Ascending aorta (tissue), 2 donors: ENCODE measurements at places on chromosomes 12 and 14.

DNA sequence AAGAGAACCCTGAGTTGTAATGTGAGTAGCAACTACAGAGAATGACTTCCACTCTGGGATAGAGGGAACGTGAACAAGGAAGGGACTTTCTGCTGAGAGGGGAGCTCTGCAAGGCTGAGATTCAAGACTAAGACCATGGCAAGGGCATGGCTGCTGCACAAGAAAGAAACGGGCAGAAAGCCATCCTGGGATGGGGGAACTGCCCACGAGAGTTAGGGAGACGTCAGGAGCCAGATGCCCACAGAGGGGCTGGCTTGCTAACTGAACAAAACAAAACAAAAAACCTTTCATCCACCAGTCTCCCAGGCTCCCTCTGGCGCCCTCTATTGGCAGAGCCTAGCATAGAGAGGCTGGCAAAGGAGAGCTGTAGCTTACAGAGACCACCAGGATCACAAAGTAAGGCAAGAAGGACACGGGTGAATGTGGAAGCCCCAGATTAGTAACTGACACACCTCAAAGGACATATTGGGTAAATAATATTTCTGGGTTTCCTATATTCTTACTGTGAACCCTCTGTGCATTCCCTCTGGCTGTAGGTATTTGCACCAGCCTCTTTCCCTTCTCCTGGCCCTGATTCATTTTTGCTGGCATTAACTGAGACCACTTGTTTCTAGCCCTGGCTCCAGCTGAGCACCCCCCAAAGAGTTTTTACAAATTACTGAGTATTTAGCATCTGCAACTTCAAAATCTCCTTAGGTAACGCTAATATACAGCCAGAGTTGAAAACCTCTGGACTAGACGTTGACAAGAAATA, 338.3 kb downstream of the EMP1 start:
- DNase-seq: peak; percentile 9

DNA sequence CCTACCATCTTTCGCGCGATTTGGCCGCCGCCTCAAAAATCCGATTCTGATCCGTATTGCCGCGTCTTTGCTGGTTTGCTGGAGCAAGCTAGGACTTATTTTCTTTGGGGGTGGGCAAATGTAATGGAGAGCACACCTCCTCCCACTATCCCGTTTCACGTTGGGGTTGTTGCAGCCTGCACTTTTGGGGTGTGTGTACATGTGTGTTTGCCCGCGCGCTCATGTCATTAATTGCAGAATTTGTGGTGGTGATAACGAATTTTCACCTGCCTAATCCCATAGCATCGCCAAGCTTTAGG, 657 bp downstream of the METAP2 start:
- DNase-seq: no peak

DNA sequence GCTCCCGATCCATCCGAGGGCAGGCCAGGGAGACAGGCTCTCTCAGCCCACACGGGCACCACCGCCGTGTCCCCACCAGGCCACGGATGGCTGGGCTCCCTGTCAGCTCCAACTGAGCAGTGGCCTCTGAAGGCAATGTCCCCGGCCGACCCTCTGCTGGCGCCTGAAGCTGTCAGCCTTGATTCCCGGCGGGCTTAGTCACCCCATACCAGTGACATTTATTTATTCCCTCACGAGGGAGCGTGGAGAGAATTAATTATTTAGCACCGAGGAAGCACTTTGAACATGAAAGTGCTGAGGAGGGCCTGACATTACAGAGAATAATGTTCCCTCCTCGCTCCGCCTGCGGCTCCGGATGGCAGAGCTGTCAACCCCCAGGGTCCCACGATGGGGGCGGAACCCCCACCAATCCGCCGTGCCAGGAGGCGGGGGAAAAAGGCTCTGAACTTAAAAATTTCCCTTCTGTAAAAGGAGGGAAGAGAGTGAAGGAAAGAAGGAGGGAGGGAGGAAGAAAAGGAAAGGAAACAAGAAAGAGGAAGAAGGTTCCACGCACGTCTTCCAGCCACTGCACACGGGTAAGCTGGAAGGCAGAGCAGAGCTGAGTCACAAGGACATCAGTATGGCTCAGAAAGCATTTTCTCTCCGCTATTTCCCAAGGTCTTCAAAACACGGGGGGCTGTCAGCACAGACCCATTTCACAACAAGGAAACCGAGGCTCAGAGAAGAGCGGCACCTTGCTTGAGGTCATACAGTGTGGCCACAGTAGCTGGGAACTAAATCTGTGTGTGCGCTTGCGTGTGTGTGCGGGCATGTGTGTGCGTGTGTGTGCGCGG, 108.7 kb upstream of the NCOR2 start:
- no peak for DNase-seq

DNA sequence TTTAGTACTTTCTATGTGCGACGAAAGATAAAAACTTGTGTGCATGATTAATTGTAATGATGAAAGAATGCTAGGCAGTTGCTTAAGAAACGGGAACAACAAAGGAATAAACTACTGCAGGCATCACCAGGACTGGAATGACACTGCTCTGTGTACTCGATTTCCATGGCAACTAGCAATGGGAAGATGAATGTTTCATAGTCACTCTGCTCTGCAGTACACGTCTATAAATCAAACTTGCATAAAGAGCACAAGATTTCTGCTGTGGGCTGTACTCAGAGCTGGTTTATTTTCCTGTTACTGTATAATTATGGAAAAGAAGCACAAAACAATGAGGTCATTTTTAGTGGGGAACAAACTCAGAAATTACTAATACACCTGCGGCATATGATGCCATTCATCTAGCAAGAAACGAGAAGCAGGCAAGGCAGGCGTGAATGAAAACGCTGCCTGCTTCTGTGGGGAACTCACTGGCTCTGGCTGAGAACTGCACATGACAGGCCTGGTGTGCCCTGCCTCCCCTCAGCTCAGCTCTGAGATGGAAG, 41.8 kb downstream of the EFCAB11 start:
- DNase-seq: peak; percentile 72

- DNase-seq: no peak
Measured at GRCh38 chr12:119992129-119992705, 3.2 kb downstream of the BICDL1 start.

- DNase-seq: no peak
Measured at GRCh38 chr14:20516921-20517320, 11.6 kb downstream of the RNASE10 start.

DNA sequence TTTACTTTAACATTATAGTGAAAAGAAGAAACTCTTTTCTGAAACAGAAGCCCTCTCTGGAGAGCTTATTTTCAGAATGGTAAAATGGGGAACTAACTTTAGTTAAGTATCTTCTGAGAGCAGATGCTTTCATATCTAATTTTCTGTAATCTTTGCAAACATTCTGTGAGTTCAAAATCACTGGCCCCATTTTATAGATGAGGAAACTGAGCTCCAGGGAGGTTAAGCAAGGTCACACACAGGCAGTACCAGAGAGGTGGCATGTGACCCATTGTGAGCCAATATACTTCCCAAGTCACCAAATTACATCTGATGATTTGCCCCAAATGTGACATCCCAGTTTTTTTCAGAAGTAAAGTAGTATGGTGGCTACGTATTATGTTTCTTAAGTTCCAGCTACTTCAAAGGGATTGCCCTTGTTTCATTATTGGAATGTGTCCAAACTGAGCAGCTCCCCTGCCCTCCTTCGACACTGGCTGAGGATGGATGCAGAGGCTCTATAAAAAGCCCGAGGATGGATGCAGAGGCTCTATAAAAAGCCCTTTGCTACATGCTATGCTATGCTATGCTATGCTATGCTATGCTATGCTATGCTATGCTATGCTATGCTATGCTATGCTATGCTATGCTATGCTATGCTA, 36.2 kb upstream of the NUDT4 start:
- DNase-seq: no peak

- no peak for DNase-seq
Measured at GRCh38 chr12:52884526-52885293, 20.2 kb downstream of the KRT8 start.

- DNase-seq: no peak
Measured at GRCh38 chr14:63852271-63852816, 460 bp upstream of the SYNE2 start.

GRCh38 chr12:45148006-45148405, 67.9 kb upstream of the ANO6 start:
- no peak for DNase-seq

DNA sequence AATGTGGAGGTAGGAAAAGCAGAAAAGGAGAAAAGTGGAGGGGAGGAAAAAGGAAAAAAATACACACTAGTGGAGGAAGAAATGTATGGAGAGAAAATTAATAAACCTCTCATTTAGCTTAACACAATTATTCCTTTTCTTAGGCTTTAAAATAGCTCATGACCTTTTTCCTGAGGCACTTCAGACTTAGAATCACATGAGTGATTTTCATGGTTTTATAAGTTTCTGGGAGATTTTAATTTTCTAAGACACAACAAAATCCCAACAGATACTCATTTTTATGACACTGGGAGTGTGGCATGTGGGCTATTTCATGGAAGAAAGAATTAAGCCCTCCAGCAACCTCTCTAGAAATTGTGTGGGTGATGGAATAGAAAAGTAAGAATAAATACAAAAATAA, 214.7 kb downstream of the CPNE8 start:
- DNase-seq: no peak

GRCh38 chr14:52202151-52202550, 65.3 kb upstream of the PTGDR start:
- DNase-seq: no peak

GRCh38 chr12:116528498-116528897, 30.7 kb upstream of the MAP1LC3B2 start:
- DNase-seq: no peak

GRCh38 chr12:62435303-62436163, 31.1 kb upstream of the MON2 start:
- DNase-seq: peak; percentile 67

DNA sequence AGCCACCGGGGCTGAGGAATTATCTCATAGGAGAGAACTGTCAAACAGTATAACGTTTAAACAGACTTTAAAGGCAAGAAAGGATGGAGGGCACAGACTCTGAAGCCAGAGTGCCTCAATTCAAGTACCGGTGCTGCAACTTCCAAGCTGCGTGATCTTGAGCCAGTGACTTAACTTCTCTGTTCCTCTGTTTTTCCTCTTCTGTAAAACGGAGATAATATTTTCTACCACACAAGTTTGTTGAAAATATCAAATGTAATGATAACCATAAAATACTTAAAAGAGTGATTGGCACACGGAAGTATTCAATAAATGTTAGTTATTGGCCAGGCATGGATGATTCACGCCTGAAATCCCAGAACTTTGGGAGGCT, 18.2 kb downstream of the BATF start:
- no peak for DNase-seq
